ENCODE measurements at places on chromosomes 2 and 18.

- no peak overlapping the region for H3K4me3 ChIP-seq
- DNase-seq = no peak
- peaks cover 20% of the 10 kb centered on the region for H3K27me3 ChIP-seq
- peaks cover 9% of the 10 kb centered on the region for H3K4me1 ChIP-seq
Measured at GRCh38 chr18:13390711-13391110, 172.2 kb downstream of the LDLRAD4 start.

- H3K4me3 ChIP-seq = no peak overlapping the region
- no peaks in the 10 kb centered on the region for H3K36me3 ChIP-seq
- no peak for DNase-seq
- no peaks in the 10 kb centered on the region for H3K4me1 ChIP-seq
- no peak overlapping the region for H3K27ac ChIP-seq
Measured at GRCh38 chr2:157984866-157985265, 108.7 kb upstream of the ACVR1 start.

DNA sequence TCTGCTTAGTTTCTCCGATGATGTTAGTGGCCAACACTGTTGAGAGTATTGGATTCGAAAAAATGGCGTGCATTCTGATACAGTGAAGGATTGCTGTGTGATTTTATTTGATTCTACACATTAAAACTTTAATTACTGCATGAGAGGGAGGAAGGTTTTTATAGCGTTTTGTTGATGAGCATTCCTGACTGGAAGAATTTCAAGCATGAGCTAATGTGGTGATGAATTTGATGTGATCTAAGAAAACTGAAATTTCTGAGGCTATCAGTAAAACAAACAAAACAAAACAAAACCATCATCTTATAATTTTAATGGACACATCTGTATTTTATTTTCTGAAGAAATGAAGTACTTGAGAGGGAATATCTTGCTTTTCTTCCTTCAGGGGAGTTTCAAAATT lies 59.6 kb downstream of the ITGB6 start:
- no peak overlapping the region for H3K4me3 ChIP-seq
- H3K4me1 ChIP-seq = peaks cover 12% of the 10 kb centered on the region
- no peaks in the 10 kb centered on the region for H3K27me3 ChIP-seq
- H3K27ac ChIP-seq = no peak overlapping the region
- peak; percentile 41 for DNase-seq
- no peaks in the 10 kb centered on the region for H3K36me3 ChIP-seq

GRCh38 chr2:174589334-174589733 lies 8.3 kb downstream of the WIPF1 start:
- H3K27me3 ChIP-seq = no peaks in the 10 kb centered on the region
- no peak for DNase-seq
- no peak overlapping the region for H3K27ac ChIP-seq
- no peaks in the 10 kb centered on the region for H3K36me3 ChIP-seq
- H3K4me1 ChIP-seq = peaks cover 57% of the 10 kb centered on the region
- no peak overlapping the region for H3K4me3 ChIP-seq

DNA sequence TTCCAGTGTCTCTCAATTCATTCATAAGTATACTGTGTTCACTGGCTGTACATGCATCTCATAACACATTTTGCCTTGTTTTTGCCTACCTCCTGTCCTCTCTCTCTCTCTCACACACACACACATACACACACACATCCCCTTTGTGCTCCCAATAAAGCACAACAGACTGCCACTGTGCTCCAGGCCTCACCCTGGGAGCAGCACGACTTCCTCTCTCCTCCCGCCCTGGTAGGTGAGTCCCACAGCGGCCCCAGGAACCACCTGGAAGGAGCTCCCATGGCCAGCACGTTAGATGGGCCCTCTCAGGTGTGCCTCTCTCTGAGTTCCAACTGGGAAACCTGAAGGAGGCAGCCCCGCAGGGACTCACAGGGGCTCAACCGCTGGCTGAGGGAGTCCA lies 65.4 kb downstream of the MARCHF4 start:
- DNase-seq = no peak
- H3K27ac ChIP-seq = no peak overlapping the region
- H3K27me3 ChIP-seq = no peaks in the 10 kb centered on the region
- H3K4me3 ChIP-seq = no peak overlapping the region
- peaks cover 15% of the 10 kb centered on the region for H3K4me1 ChIP-seq

DNA sequence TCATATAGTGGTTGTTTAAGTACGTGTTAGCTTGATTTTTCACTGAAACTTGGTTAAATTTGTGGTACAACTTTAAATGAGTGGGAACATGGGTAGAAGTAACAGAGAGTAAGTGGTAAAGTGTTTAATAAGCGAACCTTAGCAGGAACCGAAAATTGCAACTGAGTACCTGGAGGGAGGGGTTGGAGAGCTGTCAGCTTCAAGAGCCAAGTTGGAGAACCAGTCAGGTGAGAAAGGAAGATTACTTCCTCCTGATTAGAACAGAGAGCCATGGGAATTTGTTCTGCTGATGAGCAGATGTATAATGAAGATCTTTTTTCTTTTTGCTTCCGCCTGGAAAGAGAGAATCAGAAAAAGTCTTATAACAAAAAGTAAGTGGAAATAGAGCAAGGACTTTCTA lies 158.4 kb upstream of the CDH7 start:
- no peak for DNase-seq
- no peaks in the 10 kb centered on the region for H3K4me1 ChIP-seq
- H3K27me3 ChIP-seq = no peaks in the 10 kb centered on the region
- H3K36me3 ChIP-seq = no peaks in the 10 kb centered on the region
- H3K27ac ChIP-seq = no peak overlapping the region

DNA sequence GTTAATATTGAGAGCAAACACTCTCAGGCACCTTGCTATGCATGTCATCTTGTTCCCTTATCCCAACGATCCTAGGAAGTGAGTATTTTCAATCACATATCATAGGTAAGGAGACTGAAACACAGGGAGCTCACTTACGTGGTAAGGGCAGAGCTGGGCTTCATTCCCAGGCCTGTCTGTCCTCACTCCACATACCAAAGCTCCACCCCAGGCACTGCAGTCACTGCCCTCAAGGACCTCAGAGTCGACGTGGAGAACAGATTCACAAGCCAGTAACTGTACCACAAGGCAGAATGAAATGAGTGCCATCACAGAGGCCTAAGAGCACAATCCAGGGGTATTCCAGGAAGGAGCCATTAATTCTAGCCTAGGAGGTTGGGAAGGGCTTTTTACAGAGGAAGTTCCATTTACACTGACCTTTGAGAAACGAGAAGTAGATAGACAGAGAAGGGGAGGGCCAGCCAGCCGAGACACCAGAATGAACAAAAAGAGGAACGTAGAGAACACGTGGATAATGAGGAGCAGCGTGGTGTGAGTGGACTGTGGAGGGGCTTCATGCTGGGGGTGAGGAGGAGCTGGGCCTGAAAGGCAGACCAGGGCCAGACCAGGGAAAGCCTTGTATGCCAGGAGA lies 48.6 kb downstream of the KIAA2012 start:
- no peaks in the 10 kb centered on the region for H3K36me3 ChIP-seq
- no peak overlapping the region for H3K27ac ChIP-seq
- no peak for DNase-seq
- no peaks in the 10 kb centered on the region for H3K27me3 ChIP-seq
- no peak overlapping the region for H3K4me3 ChIP-seq
- H3K4me1 ChIP-seq = 0 out of 2 replicates have a peak, but pooled peaks cover 6% of the 10 kb centered on the region

- no peaks in the 10 kb centered on the region for H3K36me3 ChIP-seq
- peaks cover 31% of the 10 kb centered on the region for H3K27me3 ChIP-seq
- H3K4me1 ChIP-seq = peaks cover 14% of the 10 kb centered on the region
- peak overlapping the region; percentile 38 for H3K27ac ChIP-seq
Measured at GRCh38 chr18:62329691-62330454, 4.8 kb downstream of the TNFRSF11A start.

- H3K27ac ChIP-seq = no peak overlapping the region
- H3K36me3 ChIP-seq = no peaks in the 10 kb centered on the region
- H3K27me3 ChIP-seq = no peaks in the 10 kb centered on the region
- H3K4me1 ChIP-seq = peaks cover 33% of the 10 kb centered on the region
Measured at GRCh38 chr2:227082286-227082685, 81.7 kb downstream of the COL4A4 start.

DNA sequence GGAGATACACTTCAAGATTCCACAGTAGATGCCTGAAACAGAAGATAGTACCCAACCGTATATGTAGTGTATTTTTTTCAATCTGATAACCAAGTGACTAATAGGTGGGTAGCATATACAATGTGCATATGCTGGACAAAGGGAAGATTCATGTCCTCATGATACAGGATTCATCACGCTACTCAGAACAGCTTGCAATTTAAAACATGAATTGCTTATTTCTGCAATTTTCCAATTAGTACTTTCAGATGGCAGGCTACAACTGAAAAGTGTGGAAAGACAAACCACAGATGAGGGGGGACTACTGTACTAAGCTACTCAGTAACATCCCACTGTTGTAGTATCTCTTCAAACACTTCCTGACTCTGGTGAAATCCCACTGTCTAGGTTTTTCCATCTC lies 3.7 kb downstream of the IER3IP1 start:
- H3K4me3 ChIP-seq = no peak overlapping the region
- no peaks in the 10 kb centered on the region for H3K27me3 ChIP-seq
- H3K4me1 ChIP-seq = 0 out of 2 replicates have a peak, but pooled peaks cover 12% of the 10 kb centered on the region

GRCh38 chr18:8520266-8520665 lies 89.0 kb upstream of the RAB12 start:
- H3K4me1 ChIP-seq = no peaks in the 10 kb centered on the region
- H3K27ac ChIP-seq = no peak overlapping the region
- no peaks in the 10 kb centered on the region for H3K36me3 ChIP-seq
- no peak for DNase-seq
- no peaks in the 10 kb centered on the region for H3K27me3 ChIP-seq

DNA sequence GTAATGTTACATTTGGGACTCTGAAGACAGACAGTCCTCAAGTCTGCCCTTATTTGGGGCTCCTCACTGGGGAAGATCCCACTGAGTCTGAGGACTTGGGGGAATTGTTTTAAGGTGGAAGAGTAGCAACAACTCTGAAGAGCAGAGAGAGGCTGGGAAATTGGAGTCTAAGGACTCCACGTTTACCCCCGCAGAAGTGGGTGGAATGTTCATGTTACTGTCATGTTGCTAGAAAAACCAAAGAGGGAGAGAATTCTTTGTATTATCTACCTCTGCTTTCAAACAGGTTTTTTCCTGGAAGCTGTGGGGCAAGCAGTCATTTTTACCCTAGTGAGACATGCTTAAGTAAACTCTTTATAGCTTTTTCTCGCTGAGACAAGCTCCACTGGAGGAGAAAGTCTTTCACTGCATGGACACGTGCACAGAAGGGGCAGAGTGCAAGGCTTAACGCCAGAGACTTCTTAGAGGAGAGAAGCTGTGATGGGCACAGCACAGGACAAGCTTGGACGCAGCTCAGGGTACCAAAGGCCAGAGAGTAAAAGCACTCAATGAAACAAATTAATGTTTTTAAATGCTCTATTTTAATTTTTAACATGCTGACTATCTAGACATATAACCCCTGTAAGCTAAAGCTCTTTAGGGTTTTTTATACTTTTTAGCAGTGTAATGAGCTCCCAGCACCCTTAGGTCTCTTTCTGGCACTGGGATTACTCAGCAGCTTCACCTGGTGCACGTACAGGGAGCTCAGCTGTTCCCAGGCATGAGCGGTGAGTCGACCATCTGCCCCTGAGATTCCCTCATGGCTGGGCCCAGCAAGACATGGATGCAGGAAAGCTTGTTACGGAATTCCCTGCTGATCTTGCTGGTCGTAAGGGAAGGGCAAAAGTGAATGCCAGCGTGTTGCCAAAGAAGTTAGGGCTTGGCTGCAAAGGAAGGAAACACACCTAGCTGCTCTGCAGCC lies 54.5 kb upstream of the BIN1 start:
- no peaks in the 10 kb centered on the region for H3K27me3 ChIP-seq
- H3K36me3 ChIP-seq = no peaks in the 10 kb centered on the region
- no peak for DNase-seq
- no peak overlapping the region for H3K4me3 ChIP-seq

GRCh38 chr18:811182-811891 lies 705 bp downstream of the YES1 start:
- H3K4me3 ChIP-seq = peak overlapping the region; percentile 94
- H3K27me3 ChIP-seq = no peaks in the 10 kb centered on the region
- no peaks in the 10 kb centered on the region for H3K36me3 ChIP-seq
- H3K4me1 ChIP-seq = peaks cover 27% of the 10 kb centered on the region
- H3K27ac ChIP-seq = peak overlapping the region; percentile 96

DNA sequence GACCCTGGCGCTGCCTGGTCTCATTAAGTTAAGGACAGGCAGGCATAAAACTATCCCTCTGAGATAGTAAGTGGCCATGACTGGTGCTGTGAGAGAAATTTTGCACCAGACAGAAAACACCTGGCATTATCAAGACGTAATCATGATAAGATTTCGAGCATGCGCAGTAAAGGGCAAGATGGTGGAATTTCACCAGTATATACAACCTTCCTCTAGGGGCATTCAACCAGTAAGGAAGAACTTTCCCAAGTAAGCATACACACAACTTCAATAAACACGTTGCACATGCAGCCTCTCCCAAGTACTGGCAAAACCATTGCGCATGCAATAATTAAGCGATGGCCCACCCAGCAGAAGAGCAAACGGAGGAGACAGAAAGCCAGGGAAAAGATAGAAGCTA lies 1376.4 kb upstream of the CRIM1 start:
- H3K4me1 ChIP-seq = no peaks in the 10 kb centered on the region
- no peak for DNase-seq
- no peak overlapping the region for H3K27ac ChIP-seq
- H3K4me3 ChIP-seq = no peak overlapping the region

DNA sequence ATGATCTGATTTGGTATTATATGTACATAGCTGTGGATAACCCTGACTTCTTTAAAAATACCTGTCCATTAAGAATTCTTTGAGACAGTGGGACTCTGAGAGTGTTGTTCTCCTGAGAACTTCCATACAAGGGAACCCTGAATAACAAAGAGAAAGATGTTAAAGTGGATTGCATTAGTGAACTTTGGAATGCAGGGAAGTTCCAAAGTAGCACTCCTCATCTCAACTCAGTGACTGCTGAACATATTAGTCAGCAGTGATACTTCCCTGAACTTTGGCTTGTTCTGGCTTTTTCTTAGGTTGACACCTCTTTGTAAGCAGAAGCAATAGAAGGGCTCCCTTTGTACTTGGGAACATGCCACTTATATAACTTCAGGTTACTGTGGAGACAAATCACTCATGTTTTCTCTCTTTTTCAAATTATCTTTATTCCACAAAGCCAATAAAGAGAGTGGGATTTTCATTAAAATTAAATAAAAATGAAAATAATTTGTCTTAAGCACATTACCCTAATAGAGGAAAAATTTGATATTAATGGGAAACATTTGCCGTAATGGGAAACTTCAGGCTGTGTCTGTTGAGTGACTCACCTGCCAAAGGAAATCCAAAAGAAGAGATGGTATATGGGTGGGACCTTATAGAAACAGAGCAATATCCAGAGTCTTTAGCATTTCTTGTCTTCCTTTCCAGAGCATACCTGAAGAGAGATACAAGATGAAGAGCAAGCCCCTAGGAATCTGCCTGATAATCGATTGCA lies 33.3 kb downstream of the CFLAR start:
- peak overlapping the region; percentile 91 for H3K27ac ChIP-seq
- peak overlapping the region; percentile 18 for H3K4me3 ChIP-seq
- H3K36me3 ChIP-seq = peaks cover 24% of the 10 kb centered on the region
- DNase-seq = peak; percentile 92
- peaks cover 44% of the 10 kb centered on the region for H3K4me1 ChIP-seq
- no peaks in the 10 kb centered on the region for H3K27me3 ChIP-seq

All from GM23248 (cell line).